Panc1 (cell line): ENCODE measurements at places on chromosomes 12 and 14. TPM values are rescaled to one million over a fixed set of nuclear protein-coding genes. Genes with fewer than 3 reads are reported as not detected.

DNA sequence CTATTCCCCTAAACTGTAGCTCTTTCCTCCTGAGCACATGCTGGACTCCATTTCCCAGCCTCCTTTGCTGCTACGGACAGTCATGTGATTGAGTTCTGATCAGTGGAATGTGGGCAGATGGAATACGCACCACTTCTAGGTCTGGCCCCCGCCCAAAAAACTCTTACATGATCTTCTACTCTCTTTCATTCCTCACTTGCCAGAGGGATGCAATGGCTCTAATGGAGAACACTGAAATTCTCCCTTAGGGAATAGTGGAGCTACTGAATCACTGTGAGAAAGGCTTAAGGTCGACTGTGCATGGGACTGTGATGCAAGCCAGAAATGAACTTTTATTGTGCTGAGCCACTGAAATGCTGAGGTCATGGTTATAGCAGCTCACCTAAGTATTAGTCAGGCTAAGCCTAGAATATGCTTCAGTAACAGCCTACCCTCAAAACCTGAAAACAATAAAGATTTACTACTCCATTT is 13.0 kb upstream of the TMED2 start:
- no peak for DNase-seq

PRKD1 gene
- 8.2 TPM for total RNA-seq

FGF23 gene
- not detected for total RNA-seq

SLC25A29 gene
- total RNA-seq: 33.6 TPM

CCDC177 gene
- total RNA-seq: not detected

- DNase-seq: peak; percentile 69
Observed at GRCh38 chr12:119178544-119179334, at the start of gene HSPB8. TSS of gene HSPB8 (plus strand) at chr12:119178931. CDS start at chr12:119179313, 382 bp downstream.

KRT71 gene
- total RNA-seq: not detected
